CD4-positive, CD25-positive, alpha-beta regulatory T cell (primary cell): ENCODE measurements at places on chromosomes 13 and 19.
A peak's percentile ranks its signal among the peaks of the same experiment; 100 is the strongest.

GRCh38 chr13:49278211-49278610 lies 30.5 kb downstream of the CDADC1 start:
- H3K4me3 ChIP-seq: no peak overlapping the region
- no peaks in the 10 kb centered on the region for H3K27me3 ChIP-seq
- H3K4me1 ChIP-seq: no peaks in the 10 kb centered on the region
- DNase-seq: no peak

GRCh38 chr19:49217382-49217781 lies 59.8 kb downstream of the TRPM4 start:
- H3K4me3 ChIP-seq: no peak overlapping the region
- no peaks in the 10 kb centered on the region for H3K36me3 ChIP-seq
- no peak for DNase-seq
- H3K27ac ChIP-seq: no peak overlapping the region

GRCh38 chr13:76300688-76301087 lies 585.5 kb downstream of the KCTD12 start:
- no peak overlapping the region for H3K4me3 ChIP-seq
- no peaks in the 10 kb centered on the region for H3K36me3 ChIP-seq
- no peaks in the 10 kb centered on the region for H3K27me3 ChIP-seq
- H3K27ac ChIP-seq: no peak overlapping the region
- H3K4me1 ChIP-seq: no peaks in the 10 kb centered on the region

GRCh38 chr19:40920300-40921004 lies 38.4 kb upstream of the CYP2A7 start:
- H3K27ac ChIP-seq: no peak overlapping the region
- no peaks in the 10 kb centered on the region for H3K27me3 ChIP-seq
- no peaks in the 10 kb centered on the region for H3K36me3 ChIP-seq
- no peaks in the 10 kb centered on the region for H3K4me1 ChIP-seq

- no peak overlapping the region for H3K27ac ChIP-seq
- peak; percentile 46 for DNase-seq
- H3K4me1 ChIP-seq: no peaks in the 10 kb centered on the region
- peaks cover 3% of the 10 kb centered on the region for H3K27me3 ChIP-seq
- no peaks in the 10 kb centered on the region for H3K36me3 ChIP-seq
These were observed 6.4 kb upstream of the DMWD start for GRCh38 chr19:45798995-45799517.

DNA sequence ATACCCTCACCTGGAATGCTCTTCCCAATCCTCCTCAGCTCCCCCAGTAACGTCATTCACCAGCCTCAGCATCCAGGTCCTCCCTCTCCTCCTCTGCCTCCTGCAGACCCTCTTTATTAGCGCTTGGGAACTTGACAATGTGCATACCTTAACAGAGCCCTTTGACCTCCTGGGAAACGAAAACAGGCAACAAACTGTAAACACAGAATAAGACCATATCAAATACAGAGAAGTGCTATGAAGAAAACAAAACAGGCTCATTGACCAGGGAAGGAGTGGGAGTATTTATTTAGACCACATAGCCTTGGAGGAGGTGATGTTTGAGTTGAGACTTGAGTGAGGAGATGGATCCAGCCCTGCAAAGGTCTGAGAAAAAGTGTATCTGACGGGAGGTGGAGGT lies 107.9 kb upstream of the SLC7A1 start:
- H3K27me3 ChIP-seq: peaks cover 12% of the 10 kb centered on the region
- H3K36me3 ChIP-seq: no peaks in the 10 kb centered on the region
- no peak overlapping the region for H3K4me3 ChIP-seq
- H3K27ac ChIP-seq: no peak overlapping the region
- no peak for DNase-seq

DNA sequence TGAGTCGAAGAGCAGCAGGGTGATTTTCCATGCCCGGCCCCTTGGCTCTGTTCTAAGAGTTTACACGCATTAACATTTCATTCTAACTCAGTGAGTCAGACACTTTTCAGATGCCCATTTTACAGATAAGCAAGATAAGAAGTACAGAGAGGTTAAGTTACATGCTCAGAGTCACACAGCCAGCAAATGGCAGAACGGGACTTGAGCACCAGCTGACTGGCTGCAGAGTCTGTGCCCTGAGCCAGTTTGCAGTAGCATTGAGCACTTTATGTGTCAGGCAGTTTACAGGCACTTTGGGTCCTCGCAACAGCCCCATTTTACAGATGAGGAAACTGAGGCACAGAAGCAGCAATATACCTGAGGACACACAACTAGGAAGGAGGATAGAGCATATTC lies 19.0 kb downstream of the CCDC8 start:
- DNase-seq: no peak
- H3K27ac ChIP-seq: no peak overlapping the region
- H3K27me3 ChIP-seq: no peaks in the 10 kb centered on the region
- H3K4me1 ChIP-seq: no peaks in the 10 kb centered on the region

GRCh38 chr19:46604781-46605355 lies 3.7 kb downstream of the CALM3 start:
- no peaks in the 10 kb centered on the region for H3K27me3 ChIP-seq
- peaks cover 47% of the 10 kb centered on the region for H3K36me3 ChIP-seq
- DNase-seq: no peak
- H3K27ac ChIP-seq: no peak overlapping the region
- H3K4me1 ChIP-seq: peaks cover 38% of the 10 kb centered on the region

DNA sequence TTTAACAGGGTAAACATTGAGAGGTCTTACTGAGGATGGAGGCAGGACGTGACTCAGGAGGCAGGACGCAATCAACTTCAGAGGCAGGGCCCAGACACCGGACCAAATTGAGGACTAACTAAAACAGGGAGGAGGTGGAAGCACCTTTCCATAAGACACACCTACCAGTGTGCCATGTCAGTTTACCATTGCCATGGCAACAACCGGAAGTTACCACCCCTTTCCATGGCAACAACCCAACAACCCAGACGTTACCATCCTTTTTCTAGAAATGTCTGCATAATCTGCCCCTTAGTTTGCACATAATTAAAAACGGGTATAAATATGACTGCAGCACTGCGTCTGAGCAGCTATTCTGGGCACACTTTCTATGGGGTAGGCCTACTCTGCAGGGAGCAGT lies 53.5 kb upstream of the SOX21 start:
- no peaks in the 10 kb centered on the region for H3K36me3 ChIP-seq
- H3K4me3 ChIP-seq: no peak overlapping the region
- DNase-seq: no peak
- peaks cover 6% of the 10 kb centered on the region for H3K27me3 ChIP-seq
- H3K4me1 ChIP-seq: no peaks in the 10 kb centered on the region

DNA sequence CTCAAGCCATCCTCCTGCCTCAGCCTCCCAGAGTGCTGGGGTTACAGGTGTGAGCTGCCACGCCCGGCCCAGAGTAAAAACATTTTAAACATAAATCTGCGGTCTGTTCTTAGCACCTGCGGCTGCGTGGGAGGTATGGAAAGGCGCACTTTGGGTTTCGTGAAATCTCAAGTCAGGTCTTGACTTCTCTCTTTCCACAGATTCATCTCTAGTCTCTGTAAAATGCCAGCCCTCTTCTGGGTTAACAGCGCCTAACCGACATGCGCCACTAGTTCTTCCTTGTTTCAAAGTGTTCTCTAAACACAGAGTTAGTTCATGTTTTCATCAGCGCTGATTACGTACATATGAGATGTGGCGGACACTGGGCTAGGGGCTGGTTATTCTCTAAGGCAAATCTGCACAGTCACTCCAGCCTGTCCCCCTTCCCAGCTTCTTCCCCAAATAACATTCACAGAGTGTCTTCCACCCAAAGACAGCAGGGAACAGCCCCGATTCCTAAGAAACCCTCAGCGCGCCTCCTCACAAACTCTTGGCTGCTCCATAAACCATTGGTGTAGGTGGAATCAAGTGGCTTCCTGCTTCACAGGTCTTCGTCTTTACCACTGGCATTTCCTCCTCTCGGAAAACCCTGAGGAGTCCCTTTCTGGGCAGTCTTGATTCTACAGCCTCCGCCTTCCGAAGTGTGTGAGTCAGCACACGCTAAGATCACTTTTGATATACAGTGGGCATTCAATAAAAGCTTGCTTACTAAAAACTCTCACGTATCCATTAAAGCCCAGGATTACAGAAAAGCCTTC lies 1.4 kb downstream of the PARP4 start:
- H3K27ac ChIP-seq: peak overlapping the region; percentile 66
- H3K4me3 ChIP-seq: peak overlapping the region; percentile 100
- no peaks in the 10 kb centered on the region for H3K27me3 ChIP-seq
- H3K36me3 ChIP-seq: peaks cover 5% of the 10 kb centered on the region

DNA sequence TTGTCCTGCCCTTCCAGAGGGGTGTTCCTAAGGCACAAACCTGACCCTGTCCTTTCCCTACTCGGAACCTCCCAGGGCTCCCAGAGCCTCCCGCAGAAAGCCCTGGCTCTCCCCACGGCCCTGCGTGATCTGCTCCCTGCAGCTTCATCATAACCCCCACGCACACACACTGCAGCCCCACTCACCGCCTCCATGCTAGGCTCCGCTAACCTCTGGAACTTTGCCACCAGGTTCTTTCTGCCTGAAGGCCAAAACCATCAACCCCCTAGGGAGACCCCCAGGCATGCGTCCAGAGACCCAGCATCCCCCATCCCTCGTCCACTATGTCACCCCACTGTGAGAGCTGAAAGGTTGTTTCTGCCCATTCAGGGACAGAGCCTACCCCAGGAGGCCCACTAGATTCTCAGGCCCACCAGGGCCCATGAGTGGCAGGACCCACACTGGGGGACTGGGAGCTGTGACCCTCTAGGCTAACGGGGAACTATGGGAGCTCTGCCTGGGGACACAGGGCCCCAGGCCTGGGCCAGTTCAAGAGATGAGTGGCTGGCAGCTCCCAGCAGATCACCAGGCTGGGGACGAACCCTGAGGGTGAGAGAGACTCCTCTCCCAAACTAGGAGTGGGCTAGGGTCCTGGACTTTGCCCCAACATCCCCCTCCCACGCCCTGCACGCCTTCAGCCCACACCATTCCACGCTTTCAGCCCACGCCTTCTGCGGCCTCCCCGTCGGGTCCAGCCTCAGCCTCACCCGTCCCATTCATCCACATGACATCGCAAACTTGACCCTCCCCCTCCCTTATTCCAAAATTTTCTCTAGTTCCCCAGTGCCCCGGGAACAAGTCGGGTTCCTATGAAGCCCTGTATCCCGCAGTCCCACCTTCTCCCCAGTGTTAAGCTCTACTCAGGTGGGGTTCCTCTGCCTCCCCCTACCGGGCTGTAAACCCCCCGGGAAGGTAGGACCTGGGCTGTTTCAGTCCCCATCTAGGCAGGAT lies 33.2 kb upstream of the PNMA8B start:
- DNase-seq: no peak
- no peak overlapping the region for H3K27ac ChIP-seq
- H3K27me3 ChIP-seq: no peaks in the 10 kb centered on the region
- H3K4me1 ChIP-seq: peaks cover 19% of the 10 kb centered on the region
- no peaks in the 10 kb centered on the region for H3K36me3 ChIP-seq

GRCh38 chr13:98097749-98098148 lies 45.1 kb upstream of the FARP1 start:
- no peak overlapping the region for H3K4me3 ChIP-seq
- no peaks in the 10 kb centered on the region for H3K36me3 ChIP-seq
- DNase-seq: no peak
- H3K4me1 ChIP-seq: no peaks in the 10 kb centered on the region
- H3K27me3 ChIP-seq: peaks cover 3% of the 10 kb centered on the region

DNA sequence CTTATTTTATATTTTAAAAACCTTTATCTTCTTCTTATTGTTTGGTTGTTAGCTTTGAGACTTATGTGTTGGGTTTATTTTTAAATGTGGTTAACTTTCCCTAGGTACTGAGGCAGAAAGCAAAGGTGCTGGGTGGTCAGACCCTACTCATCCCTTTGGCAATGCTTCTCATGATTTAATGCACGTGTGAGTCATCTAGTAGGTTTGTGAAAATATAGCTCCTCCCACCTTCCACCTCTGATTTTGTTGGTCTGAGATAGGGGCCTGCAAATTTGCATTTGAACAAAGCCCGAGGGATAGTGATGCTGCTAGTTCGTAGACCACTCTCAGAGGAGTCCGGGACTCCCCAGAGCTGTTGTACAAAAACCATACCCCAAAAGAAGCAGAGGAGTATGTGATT lies 771.3 kb upstream of the ARGLU1 start:
- H3K4me3 ChIP-seq: no peak overlapping the region
- no peaks in the 10 kb centered on the region for H3K27me3 ChIP-seq
- no peak overlapping the region for H3K27ac ChIP-seq
- no peaks in the 10 kb centered on the region for H3K4me1 ChIP-seq
- no peak for DNase-seq
- H3K36me3 ChIP-seq: no peaks in the 10 kb centered on the region

DNA sequence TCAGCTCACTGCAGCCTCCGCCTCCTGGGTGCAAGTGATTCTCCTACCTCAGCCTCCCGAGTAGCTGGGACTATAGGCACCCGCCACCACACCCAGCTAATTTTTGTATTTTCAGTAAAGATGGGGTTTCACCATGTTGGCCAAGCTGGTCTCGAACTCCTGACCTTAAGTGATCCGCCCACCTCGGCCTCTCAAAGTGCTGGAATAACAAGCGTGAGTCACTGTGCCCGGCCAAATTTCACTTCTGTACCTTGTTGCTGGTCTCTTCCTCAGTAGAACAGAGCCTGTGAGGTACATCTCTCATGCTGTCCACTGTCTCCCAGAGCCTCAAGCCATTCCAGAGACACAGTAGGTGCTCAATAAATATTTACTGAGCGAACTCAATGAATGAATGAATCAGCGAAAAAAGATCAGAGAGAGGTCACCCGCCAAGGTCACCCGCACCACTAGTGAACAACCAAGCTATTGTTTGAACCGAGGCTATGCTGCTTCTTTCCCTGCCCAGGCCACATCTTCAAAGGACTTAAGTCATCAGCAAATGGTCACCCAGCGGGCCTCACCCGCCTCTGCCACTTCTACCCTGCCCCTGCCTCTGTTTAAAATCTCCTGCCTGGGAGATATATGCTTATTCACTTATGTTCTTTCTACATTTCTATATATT lies 9.3 kb downstream of the TMEM143 start:
- H3K27ac ChIP-seq: no peak overlapping the region
- H3K4me1 ChIP-seq: no peaks in the 10 kb centered on the region
- no peaks in the 10 kb centered on the region for H3K27me3 ChIP-seq
- no peak overlapping the region for H3K4me3 ChIP-seq

- no peaks in the 10 kb centered on the region for H3K27me3 ChIP-seq
- H3K36me3 ChIP-seq: no peaks in the 10 kb centered on the region
- DNase-seq: no peak
- H3K4me1 ChIP-seq: no peaks in the 10 kb centered on the region
These were observed 354.4 kb upstream of the DACH1 start for GRCh38 chr13:72221276-72221962.
